ENCODE measurements at places on chromosomes 7 and 10.

GRCh38 chr7:107151538-107151937 is 17.3 kb upstream of the HBP1 start:
- DNase-seq: no peak

- DNase-seq: peak; percentile 59
Measured at GRCh38 chr7:2802101-2802500, 42.0 kb downstream of the GNA12 start.

DNA sequence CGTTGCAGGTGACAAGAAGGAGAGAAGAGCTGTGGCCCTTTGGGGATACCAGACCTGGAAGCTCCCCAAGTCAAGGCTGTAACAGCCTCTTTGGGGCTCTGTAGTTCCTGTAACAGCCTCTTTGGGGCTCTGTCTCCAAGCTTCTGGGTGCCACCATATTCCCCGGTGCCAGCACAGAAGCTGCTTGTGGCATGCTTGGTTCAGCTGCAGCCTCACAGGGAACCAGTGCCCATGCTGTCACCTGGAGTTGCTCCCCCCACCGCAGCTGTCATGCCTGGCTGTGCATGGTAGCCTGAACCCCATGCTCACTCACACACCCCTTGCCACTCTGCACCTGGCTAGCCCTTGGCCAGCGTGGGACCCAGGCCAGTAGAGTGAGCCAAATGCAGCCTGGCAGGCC is 109.1 kb downstream of the ELAPOR2 start:
- no peak for DNase-seq

- DNase-seq: no peak
Measured at GRCh38 chr7:28643584-28644340, 231.4 kb downstream of the CREB5 start.

- peak; percentile 92 for DNase-seq
Measured at GRCh38 chr10:58701405-58702135, 188.9 kb downstream of the BICC1 start.

DNA sequence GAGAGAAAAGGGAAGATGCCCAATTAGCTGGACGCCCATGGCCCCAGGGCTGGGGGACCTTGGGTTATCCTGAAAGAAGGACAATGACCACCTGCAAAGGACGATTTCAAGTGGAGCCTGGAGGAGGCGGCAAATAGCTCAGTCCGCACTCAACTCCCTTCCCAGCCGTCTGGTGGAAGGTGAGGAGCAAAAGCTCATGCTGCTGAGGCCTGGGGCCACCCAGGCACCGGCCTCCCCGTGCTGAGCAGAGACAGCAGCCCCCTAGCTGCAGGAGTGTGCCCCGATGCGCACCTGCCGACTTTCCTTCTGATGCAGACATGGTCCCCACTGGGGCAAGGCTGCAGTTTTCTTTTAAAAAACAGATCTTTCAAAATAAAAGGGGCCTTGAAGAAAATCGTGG is 7.9 kb downstream of the FAM20C start:
- DNase-seq: no peak

DNA sequence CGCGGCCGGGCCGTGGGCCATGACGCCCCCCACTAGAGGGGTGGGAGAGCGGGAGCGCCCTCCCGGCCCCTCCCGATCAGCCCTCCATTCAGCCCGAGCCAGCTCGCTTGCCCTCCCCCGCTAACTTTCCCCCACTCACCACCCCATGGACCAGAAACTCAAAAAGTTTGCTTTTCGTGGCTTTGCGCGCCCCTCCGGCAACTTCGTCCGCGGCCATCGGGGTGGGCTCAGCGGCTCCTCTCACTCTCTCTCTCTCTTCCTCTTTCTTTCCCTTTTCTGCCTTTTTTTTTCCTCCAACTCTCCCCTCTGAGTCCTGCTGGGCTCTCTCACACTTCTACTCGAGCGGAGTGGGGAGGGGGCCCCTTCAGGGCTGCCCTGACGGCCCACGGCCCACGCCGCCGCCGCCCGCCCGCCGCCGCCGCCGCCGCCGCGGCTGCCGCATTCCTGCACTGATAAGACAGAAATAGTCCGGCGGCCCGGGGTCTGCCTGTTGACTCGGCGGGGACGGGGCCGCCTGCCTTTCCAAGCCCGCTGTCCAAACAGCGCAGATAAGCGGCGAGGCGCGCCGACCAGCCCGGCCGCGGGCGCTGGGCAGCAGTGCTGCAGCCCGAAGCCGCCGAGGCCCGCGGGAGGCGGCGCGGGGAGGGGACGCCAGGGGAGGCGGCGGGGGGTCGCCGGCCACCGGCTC is at the start of gene SMARCD3:
TSS of gene SMARCD3 (minus strand) at position 349 of the 688 bp plus-strand sequence. CDS start at position 217, 132 bp downstream.
- peak; percentile 77 for DNase-seq

GRCh38 chr10:34016576-34016975 is 682.1 kb upstream of the NRP1 start:
- DNase-seq: no peak

DNA sequence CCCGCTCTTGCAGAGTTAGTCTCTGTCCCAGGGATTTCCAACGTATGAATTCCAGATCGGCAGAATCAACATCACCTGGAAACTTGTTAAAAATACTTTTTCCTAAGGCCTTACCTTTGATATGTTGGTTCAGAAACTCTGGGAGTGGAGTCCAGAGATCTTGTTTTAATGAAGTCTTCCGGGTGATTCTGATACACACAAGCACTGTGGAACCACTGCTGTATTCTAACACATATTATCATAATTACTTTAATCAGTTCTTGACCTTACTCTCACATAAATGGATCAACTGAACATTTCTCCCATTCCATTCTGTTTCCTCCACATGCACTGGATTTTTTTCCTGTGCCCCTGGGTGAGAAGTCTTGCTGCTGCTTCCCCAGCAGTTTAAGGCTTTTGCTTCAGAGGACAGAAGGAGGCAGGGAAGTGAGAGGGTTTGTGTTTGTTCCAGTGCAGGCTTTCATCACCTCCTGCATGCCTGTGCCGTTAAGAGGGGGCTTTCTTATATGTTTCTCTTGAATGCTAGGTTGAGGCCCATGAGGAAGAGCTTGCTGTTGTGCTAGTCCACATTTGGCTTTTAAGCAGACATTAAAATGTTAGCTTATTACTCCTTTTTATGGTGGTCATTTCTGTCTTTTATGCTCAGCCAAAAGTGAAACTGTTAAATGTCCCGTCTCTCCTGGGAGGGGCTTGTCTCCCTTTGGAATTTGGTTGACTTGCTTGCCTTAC is 32.4 kb downstream of the CCSER2 start:
- peak; percentile 38 for DNase-seq

- no peak for DNase-seq
Measured at GRCh38 chr10:58026036-58026435, 241.7 kb downstream of the IPMK start.

DNA sequence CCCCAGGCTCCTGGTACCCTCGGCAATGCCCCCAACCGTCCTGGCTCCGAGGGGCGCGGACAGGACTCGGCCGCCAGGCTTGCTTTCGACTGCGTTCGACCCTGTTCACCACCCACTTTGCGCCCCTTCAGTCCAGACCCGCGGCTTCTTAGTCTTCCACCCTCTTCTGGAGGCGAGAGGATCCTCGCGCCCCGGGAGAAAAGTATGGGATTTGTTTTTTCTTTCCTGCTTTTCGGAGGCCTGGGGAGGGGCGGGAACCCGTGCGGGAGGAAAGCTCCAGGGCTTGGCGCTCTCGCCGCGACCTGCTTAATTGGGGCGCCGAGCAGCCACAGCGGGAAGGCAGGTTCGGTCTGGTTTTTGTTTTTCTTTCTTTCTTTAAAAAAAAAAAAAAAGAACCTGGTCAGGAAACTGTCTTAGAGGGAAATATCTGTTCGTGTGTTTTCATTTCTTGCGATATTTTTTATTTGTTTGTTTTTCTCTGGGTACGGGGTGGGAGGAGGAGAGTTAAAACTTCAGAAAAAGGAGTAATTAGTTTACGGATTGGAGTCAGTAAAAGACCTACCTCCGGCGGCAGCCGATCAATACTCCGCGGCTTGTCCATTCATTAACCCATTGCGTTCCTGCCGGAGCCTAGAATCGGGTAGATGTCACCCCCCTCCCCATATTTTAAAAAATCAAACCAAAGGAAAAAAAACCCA is 1.6 kb downstream of the EMX2 start:
- no peak for DNase-seq

- no peak for DNase-seq
Measured at GRCh38 chr10:30080161-30080560, 20.8 kb upstream of the JCAD start.

- DNase-seq: peak; percentile 48
Measured at GRCh38 chr10:114259824-114260223, 20.8 kb downstream of the VWA2 start.

GRCh38 chr10:100725071-100725471 is 20.3 kb upstream of the PAX2 start:
- peak; percentile 30 for DNase-seq

GRCh38 chr10:102243309-102243708 is 2.0 kb upstream of the PITX3 start:
- DNase-seq: peak; percentile 78

- no peak for DNase-seq
Measured at GRCh38 chr7:155558961-155559360, 12.6 kb upstream of the CNPY1 start.

- no peak for DNase-seq
Measured at GRCh38 chr7:97313900-97314299, 196.4 kb downstream of the SDHAF3 start.

DNA sequence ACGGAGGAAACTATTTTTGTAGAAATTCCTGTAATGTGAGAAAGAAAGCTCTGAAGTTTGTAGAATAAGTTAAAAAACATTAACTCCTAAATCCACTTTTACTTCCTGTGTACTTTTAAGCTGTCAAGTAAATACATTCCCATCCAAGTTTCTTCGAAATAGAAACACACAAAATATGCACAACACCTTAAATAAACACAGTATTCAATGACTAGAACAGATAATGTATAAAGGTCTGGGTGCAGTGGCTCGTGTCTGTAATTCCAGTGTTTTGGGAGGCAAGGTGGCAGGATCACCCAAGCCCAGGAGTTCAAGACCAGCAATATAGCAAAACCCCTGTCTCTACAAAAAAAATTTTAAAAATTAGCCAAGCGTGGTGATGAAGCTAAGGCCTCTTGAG is 121.9 kb upstream of the ODAD2 start:
- no peak for DNase-seq

GRCh38 chr7:158557441-158557755 is 30.2 kb downstream of the PTPRN2 start:
- DNase-seq: no peak

DNA sequence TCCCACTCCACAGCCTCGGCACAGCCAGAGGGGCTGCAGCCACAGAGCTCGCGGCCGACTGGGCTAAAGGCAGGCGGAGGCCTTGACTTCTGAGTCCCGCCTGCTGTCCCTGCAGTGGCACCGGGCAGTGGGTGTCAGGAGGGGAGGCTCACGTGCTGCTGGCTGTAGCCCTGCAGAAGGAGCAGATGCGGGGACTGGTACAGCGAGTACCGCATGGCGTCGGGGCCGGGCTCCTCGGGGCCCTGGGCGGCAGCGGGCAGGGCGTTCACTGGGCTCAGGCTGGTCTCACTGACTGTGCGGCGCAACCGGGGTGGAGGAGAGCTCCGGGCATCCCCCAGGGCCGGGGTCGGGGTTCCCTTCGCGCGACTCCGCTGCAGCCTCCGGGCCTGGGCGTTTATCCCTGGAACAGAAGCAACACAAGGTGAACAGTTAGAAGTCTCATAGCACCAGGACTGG is 25.6 kb downstream of the PAPOLB start:
- DNase-seq: no peak

DNA sequence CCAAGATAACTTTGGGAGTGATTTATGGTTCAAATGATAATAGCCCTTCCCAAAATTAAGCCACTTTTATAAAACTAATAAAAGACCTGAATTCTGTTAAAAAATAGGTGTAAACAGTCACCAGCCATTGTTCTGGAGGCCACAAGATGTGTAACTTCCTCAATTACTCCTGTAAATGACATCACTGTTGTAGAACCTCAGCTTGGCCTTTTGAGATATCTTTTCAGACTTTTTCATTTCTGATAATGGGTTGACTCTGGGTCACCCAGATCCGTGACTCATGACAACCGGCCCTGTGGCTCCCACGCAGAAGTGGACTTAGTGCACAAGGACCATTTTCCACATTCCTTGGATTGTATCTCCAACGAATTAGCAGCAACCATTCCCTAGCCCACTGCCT is 106.6 kb downstream of the DKK1 start:
- peak; percentile 42 for DNase-seq

DNA sequence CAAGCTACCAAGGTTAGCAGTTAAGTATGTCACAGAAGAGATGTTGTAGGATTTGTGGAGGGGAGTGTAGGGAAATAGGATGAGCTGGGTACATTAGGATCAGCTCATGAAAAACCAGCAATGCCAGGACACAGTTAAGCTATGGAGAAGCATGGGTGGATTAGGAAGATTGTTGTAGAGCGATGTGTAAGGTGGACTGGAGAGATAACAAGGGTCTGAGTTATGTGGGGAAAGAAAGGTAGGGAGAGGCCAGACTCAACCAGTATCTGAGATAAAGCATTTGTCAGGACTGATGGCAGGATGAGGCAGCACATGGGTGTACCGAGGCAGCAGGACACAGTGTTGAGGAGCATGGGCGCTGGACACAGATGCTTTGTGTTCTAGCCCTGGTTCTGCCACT is 85.4 kb upstream of the PRR15 start:
- DNase-seq: no peak

DNA sequence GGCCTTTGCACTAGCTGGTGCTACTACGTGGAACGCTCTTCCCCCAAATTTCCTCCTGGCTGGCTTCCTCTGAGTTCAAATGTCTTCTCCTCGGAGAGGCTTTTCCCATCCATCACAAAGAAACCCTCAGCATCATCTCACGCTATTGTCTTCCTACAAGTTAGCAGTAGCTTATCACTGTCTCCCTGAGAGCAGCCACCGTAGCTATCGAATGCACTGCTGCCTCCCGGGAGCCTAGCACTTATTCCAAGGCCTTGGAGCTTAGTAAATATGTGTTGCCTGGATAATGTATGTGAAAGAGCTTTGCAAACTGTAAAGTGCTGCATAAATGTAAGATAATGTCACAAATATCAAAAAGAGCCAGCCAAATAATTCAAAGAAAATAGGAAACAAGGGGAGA is 124.4 kb downstream of the KCNMA1 start:
- no peak for DNase-seq

DNA sequence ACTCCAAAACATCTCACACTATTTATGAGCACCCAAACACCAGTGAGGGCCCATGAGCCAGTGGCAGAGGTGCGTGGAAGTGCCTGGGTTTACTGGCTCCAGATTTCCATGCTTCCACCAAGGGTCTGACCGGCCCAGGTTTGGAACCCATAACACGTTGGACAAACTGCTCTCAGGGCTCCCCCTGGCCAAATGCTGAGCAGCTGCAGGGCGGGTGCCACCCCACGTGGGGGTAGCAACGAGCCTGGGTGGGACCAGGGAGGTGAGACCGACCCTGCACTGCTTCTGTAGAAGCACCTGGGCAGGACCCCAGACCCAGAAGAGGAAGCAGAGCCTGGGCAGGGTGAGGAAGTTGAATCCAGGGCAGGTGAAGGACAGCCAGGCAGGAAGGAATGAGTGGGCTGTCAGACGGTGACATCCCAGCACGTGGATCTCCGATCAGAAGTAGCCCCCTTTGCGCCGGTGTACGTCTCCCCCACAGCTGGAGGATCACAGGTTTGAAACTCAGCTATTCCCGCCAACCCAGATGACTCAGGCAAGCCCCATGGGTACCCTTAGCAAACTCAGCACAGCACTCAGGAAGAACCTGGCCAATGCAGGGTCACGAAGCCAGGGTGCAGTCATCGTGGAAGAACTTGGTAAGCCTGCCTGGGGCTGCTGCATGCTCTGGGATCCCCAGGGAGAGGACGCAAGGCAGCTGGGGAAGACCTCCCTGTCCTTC is 100.4 kb upstream of the DDC start:
- DNase-seq: peak; percentile 27

Measured in cardiac fibroblast (primary cell).